WTC11 (cell line): ENCODE measurements at places on chromosomes 3 and 15. TPM values are rescaled to one million over a fixed set of nuclear protein-coding genes. Genes with fewer than 3 reads are reported as not detected.

ERICH6 gene
- 0.26 to 0.30 TPM in 2 of 3 replicates, not detected in the other for total RNA-seq

- DNase-seq, result no peak
Measured at GRCh38 chr3:101888653-101889052, 39.3 kb downstream of the NFKBIZ start.

DNA sequence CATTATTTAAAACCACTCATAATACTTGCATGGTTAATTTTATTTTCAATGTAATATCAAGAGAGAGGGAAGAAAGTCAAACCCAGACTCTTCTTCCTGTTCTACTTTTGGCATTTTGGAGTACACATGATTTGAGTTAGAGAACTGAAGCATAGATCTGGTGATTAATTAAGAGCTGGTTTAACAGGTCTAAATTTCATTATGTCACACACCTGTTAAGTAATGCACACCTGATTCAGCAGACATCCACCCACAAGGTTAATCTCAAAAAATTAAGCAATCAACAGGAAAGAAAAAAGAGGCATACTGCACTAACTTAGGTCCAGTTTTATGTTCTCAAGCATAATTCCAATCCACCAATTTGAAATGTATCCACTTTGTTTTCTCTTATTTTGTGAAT is 101.1 kb upstream of the ICE2 start:
- DNase-seq, result no peak

DNA sequence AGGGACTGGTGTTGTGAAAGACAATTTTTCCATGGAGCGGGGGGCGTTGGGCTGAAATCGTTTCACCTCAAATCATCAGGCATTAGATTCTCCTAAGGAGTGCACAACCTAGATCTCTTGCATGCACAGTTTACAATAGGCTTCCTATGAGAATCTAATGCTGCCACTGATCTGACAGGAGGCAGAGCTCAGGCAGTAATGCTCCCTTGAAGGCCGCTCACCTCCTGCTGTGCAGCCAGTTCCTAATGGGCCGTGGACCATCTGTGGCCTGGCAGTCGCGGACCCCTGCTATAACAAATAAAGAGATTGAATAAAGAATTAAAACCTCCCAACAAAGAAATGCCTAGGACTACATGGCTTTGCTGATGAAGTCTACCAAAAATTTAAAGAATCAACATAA is 25.3 kb upstream of the ANKRD28 start:
- DNase-seq, result peak; percentile 35

GRCh38 chr3:46912986-46913385 is 35.5 kb downstream of the PTH1R start:
- DNase-seq, result no peak

- no peak for DNase-seq
Measured at GRCh38 chr3:33807191-33807590, 8.8 kb downstream of the PDCD6IP start.

GRCh38 chr3:185365291-185366073 is 2.5 kb downstream of the MAP3K13 start:
- DNase-seq, result no peak

HCLS1 gene
- 1.9 to 2.7 TPM (median 2.6 TPM) in 3 replicates for total RNA-seq

DNA sequence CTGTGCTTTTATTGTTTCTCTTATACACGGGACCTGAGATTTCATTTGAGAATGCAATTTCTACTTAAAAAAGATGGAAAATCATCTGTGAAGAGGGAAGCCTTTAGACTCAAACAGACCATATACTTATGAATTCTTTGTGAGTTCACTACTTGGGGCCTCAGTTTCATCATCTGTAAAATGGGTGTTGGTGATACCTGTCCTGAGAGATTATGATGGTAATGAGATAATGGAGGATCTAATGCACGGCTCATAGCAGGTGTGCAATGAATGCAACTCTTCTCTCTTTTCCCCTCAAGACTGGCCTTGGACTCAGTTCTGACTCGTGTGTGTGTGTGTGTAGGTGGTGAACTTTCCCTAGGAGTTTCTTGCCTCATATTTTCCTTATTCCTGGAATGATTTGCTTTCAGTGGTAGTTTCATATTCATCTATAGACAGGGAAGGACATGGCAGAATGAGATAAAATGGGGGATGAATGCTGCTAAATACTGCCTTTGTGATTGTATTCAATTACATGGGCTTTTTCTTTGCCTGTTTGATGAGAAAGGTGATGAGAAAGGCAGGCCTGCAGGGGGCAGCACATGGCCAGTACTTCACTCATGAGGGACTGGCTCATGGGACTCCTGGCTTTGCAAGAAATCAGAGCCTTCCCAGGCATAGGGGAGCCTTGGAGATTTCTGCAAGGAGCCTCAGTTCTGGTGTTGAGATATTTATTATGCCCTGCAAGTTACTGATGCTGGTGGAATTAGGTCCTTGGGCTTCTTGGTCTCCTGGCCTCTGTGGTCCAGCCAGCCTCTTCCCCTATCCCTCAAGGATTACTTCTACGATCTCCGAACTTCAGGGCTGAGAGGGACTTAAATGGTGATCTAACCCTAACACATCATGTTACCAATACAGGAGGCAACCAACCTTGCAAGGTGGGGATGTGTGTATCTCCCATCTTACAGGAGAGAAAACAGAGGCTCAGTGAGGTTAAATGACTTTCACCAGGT is 70.7 kb downstream of the RPLP1 start:
- DNase-seq, result peak; percentile 92

DNA sequence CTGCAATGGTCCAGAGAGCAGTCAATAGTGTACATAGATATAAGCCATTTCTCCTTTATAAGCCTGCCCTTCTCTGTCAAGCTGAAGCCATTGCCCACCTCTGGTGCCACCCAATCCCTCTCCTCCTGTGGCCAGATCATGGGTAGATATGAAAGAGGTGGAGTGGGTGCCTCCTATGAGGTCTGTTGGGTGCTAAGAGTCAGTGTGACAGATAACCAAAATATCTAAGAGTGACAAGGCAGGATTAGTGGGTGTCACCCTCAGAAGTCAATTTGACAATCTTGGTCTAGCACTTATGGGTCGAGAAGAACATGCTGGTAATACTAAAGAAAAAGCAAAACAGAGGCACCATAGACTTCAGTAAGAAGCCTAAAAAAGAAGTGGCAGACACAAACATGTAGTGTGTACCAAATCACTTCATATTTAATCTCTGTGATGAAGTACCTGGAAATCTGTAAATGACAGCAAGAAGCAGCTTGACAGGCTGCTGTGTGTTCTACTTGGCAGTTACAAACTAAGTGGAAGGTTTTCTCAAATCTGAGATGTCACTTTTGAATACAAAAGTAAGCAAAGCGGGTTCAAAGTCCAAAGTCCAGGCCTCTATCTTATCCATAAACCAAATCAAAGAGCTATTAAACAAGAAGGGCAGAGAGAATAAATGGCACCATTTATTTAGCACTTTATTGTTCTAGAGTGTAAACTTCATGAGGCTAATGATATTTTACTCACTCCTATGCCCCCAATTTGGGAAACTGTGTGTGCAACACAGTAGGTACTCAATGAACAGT is 118.9 kb upstream of the EOMES start:
- no peak for DNase-seq

DNA sequence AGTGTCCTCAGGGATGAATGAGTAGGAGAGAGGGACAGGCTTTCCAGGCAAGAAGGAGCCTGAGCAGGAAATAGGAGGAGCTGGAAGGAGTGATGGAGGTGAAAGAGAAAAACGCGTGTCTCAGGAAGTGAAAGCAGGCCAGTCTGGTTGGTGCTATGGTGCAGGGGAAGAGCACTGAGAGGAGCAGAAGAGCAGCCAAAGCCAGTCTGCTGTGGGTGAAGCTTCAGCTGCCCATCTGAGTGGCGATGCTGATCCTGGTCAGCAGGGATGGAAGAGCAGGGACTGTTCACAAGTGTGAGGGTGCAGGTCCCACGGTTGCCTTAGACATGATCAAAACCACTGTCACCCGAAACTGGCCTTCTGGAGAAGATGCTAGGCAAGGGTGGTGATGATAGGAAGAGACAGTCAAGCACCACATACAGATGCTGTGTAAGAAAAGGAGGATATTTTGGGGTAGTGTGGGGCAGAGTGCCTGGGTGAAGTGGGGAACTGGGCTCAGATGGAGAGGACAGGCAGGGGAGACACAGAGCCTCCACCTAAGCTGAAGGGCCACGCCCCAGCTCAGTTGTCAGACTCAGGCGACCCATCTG is 5.5 kb upstream of the KY start:
- DNase-seq, result no peak

GRCh38 chr15:62052713-62053112 is 7.5 kb downstream of the VPS13C start:
- no peak for DNase-seq

- DNase-seq, result peak; percentile 11
Measured at GRCh38 chr3:53073553-53074365, 27.9 kb upstream of the SFMBT1 start.

GRCh38 chr3:123759311-123759710 is 124.8 kb downstream of the MYLK start:
- DNase-seq, result no peak

DNA sequence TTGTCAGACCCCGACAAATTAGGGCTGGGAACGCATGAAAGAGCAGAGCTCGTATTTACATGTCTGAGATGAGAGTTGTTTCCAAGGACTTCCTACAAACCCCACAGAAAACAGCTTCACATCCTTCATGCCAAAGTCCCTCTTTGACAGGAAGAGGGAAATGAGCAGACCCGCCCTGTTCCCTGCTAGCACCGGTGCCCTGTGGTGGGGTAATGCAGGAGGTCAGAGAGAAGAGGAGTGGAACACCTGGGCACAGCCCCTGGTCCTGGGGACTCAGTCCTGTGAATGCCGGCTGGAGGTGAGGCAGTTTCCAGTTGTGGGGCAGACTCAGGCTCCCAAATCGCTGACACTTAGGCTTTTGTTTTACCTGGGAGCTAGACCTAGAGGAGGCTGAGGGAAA is 4.0 kb downstream of the PLA2G4D start:
- DNase-seq, result no peak

- DNase-seq, result no peak
Measured at GRCh38 chr3:188620752-188621151, 466.8 kb downstream of the LPP start.

GRCh38 chr15:79549196-79549595 is 117.1 kb downstream of the MINAR1 start:
- DNase-seq, result no peak

DNA sequence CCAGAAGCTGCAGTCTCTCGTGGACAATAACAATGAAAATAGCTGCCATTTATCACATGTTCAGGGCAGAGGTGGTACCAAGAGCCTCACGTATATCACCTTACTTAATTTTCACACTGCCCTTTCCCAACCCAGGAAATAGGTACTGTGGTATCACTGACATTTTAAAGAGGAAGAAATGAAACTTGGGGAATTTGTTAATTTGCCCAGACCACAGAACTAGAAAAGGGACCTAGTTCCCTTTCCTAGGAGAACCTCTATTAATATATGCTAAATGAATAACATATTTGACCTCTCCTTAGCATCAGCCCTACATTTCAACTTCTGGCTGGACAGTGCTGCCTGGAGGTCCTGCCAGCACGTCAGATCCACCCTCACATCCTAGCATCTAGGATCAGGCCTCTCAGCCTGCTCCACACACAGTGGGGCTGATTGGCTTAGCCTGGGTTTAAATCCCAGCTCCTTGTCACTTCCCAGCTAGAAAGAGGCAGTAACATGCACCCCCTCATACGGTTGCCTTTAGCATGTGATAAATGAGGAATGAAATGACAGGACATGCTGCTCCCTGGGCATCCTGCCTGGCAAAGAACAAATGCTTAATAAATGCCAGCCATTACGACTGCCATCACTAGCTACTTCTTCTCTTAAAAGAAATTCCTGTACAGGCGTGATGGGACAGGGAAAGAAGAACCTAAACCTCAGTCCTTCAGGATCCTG is 95.1 kb upstream of the TNFAIP8L3 start:
- DNase-seq, result no peak

DNA sequence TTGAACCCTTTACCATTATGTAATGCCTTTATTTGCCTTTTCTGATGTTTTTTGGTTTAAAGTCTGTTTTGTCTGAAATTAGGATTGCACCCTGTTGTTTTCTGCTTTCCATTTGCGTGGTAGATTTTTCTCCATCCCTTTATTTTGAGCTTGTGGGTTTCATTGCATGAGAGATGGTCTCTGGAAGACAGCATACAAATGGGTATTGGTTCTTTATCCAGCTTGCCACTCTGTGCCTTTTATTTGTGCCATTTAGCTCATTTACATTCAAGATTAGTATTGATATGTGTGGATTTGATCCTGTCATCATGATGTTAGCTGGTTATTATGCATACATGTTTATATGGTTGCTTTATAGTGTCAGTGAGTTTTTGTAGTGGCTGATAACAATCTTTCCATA is 318.7 kb upstream of the PPP2R3A start:
- no peak for DNase-seq

FILIP1L gene
- total RNA-seq, result 0.11 to 0.18 TPM (median 0.17 TPM) in 3 replicates

GRCh38 chr3:108153451-108153981 is 62.7 kb upstream of the CD47 start:
- DNase-seq, result peak; percentile 61

GRCh38 chr3:42491881-42492507 is 10.4 kb upstream of the VIPR1 start:
- no peak for DNase-seq
